ENCODE measurements at places on chromosomes 11 and 22.

DNA sequence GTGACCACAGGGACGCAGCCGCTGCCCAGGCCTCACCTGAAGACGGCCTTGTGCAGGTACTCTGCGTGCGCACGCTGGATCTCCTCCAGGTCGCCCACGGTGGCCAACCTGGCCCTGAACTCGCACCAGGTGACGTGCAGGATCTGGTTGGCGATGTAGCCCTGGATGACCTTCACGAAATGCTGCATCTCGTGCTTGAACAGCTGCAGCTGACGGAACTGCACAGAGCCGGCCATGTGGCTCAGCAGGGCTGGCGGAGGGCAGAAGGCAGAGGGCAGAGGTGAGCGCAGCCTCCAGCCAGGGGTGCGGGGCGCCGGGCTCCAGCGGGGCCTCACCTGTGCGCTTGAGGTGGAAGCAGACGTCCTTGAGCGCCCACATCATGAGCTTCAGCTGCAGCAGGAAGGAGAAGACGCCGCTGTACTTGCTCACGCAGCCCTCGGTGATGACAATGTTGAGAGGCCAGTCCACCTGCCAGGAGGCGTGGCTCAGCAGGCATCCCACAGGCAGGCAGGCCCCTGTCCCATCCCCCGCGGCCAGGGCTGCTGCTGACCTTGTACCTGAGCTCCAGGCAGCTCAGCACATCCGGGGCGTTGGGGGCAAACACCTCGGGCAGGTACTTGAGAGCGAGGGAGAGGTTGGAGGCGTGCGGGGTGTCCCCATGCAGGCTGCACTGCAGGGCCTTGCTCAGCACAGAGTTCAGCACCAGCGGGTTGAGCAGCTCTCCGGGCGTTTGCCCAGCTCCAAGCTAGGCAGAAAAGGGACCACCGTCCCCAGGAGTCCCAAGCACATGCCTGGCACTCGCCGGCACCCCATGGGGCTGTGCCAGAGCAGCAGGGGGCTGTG lies 17.6 kb downstream of the SELENOO start:
- DNase-seq: no peak

DNA sequence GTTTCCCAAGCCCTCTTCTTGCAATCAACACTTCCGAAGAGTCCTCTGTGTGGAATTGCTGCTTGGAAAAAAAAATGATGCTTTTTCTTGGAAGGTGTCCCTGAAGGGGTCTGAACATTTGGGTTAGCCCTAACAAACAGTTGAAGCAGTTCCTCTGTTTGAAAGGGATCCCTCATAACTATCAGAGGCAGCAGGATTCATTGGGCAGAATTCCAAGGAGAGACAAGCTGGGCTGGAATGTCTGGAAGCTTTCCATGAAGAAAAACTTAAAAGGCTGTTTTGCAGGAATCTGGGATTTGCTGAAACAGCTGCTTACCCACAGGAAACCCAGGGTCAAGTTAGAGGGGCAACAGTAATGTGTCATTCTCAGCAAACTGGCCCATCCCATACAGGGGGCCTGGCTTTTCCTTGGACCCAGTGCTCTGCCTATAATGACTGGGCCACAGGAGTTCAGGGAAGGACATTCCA lies 3.1 kb downstream of the CSNK2A3 start:
- DNase-seq: peak; percentile 27

DNA sequence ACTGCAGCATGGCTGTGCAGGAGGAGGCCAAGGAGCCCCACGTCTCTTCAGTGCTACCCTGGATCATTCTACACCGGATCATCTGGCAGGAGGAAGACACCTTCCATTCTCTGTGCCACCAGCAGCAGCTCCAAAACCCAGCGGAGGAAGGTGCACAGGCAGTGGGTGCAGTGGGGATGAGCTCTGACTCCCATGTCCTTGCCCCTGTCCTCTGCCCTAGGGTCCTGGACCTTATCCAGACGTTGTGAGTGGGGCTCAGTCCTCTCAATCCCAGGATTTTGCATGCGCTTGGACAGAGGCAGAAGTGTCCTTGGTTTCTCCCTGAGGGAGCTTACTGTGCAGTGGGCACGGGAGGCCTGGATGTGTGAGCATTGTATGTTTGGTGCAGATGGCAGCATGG lies 61.3 kb downstream of the CABIN1 start:
- no peak for DNase-seq

- DNase-seq: peak; percentile 17
Observed at GRCh38 chr11:104254347-104254746, 90.4 kb upstream of the PDGFD start.

DNA sequence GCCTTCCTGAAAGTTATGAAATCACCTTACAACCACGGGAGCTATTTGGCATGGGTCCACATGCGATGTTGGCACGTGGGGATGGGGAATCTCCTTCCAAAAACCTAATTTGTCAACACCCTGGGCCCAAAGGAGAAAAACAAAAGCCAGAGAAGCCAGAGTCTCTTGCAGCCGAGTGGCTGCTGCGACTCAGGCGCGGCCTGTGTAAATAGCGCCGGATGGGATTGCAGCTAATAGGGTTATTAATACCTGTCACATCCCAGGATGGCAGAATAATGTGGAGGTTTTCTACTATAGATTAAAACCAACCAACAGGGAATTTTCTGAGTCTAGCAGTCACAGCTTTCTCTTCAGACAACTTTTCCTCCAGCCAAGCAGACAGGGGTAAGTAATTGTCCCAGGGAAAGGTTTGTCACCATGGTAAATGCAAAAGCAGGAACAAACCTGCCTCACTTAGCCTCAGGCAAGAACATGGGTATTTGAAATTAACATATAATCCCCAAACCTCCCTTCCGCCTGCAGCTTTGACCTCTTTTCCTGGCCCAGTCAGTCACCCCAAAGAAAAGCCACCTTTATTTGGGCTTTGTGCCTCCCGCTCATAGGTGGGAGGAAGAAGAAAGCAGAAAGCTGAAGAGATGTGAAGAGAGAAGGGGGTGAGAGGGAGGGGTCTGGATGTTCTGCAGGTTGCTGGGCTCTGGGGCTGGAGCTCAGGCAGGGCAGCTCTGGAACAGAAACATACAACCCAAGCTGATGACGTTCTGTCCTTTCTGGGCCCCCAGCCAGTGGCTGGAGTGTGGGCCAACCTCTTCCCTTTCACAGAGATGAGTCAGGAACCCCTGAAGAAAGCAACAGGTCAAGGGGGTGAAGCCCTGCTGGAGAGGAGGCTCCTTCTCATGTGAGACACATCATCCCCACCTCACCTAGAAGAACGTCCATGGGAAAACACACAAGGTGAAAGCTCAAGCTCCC lies 376.5 kb downstream of the NXPE2 start:
- no peak for DNase-seq

GRCh38 chr11:120858740-120859139 lies 165.2 kb upstream of the TBCEL start:
- DNase-seq: no peak

DNA sequence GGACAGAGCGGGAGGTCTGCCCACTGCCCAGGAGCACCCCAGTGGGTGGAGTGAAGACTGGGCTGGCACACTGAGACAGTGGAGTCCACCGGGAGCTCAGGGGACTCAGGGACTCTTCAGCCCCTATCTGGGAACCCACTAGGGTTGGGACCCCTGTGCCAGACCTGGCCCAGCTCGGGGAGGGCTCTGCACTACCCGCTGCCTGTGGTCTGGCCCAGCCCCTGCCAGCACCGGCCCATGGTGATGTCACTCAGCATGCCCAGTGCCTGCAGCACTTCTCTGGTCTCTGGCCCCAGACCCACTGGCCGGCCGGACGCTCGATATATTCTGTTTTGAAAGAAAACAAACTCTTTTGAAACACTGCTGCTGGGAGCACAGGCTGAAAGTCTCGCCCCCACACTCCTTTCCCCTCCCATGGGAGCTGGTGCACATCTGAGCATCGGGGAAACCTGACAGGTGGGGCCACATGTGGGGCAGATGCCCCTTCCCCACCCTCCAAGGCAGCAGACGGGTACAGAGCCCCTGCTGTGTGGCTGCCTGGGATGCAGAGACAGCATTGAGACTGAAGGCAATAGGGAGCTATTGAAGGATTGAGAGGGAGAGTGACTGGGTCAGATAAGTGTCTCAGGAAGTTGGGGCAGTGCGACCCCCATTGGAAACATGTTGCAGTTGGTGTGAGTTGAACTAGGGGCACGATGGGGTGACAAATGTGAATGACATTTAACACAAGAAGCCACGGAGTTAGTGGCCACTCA lies 62.9 kb downstream of the MYEOV start:
- DNase-seq: no peak

- DNase-seq: no peak
Observed at GRCh38 chr11:73360743-73361369, 15.3 kb upstream of the RELT start.

DNA sequence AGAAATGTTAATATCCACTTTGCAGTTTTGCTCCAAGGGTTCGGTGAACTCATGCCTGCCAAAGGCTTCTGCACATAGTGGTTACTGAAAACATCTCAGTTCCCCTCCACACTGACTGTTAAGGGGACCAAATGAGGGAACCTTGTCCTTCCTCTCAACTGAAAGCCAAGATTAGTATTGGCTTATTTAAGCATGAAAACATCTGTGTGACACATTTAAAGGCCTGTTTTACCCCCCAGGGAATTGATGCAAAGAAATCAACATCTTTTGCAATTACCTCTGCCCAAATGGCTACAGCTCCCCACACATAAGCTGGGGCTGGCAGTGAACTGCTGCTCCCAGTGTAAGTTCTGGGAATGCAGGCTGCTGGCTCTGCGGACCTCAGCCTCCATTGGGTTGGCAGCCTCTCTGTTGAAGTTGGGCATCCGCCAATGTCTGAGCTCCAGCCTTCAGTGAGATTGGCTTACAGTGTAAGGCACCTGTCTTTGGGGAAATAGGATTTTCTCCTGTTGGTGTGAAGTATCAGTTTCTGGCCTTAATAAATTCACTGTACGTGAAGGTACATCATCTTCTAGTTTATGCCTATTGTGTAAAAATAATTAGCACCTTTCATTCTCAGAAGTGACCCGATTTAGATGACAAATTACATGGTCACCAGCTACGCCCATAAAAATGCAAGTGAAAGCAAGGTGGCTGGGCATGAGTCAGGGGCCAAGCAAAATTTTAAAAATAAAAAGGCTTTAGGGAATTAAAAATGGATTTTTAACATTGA lies 213.4 kb upstream of the SYN3 start:
- DNase-seq: peak; percentile 3

DNA sequence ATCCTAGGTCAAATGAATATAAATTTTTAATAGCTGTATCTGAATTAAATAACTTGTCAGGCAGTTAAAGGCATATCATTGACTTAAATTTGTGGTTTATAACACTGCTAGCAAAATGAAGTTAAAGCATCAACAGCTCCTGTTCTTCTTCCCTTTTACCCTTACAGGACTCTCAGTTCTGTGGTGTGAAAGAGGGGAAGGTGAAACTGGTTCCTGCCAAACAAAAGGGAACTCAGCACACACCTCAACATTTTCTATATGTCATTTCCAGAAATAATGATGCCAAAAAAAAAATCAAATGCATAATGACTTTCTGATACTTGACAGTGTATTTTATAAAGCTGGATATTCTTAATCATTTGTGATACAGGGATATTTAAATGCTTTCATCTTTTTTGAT lies 21.2 kb downstream of the ARL14EP start:
- no peak for DNase-seq

GRCh38 chr11:61509043-61510029 lies 787 bp downstream of the LRRC10B start:
- peak; percentile 37 for DNase-seq

DNA sequence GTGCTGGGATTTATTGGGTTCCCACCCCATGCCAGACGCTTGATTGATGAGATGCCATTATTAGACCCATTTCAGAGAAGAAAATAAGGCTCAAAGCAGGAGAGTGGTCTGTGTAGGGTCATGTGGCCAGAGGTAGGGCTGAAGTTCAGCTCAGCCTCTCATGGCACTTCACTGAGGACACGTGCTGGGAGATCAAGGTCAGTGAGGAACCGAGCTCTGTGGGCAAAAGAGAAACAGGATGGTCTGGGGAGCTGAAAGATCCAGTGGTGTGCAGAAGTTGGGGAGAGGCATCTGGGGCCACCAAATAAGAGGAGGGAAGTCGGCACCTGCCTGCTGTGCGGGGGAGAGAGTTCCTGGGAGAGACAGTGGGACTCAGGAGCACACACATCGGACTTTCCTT lies 19.6 kb downstream of the RHOD start:
- DNase-seq: no peak

DNA sequence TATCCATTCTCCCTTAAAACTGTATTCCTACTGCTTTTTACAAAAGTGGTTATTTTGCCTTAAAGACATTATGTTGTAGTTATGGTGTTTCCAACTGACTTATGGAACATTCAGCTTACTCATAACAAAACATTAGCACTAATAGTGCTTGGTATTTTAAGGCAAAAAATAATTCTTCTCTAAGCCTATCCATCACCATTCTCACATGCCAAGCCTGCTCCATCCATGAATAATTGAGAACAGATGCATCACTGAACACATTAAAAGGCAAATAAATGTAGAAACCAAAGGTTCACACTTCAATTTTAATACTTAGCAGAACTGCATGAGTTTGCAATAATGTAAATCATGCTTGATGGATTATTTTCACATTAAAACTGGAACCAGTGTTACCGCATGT lies 42.3 kb upstream of the DDI1 start:
- no peak for DNase-seq

DNA sequence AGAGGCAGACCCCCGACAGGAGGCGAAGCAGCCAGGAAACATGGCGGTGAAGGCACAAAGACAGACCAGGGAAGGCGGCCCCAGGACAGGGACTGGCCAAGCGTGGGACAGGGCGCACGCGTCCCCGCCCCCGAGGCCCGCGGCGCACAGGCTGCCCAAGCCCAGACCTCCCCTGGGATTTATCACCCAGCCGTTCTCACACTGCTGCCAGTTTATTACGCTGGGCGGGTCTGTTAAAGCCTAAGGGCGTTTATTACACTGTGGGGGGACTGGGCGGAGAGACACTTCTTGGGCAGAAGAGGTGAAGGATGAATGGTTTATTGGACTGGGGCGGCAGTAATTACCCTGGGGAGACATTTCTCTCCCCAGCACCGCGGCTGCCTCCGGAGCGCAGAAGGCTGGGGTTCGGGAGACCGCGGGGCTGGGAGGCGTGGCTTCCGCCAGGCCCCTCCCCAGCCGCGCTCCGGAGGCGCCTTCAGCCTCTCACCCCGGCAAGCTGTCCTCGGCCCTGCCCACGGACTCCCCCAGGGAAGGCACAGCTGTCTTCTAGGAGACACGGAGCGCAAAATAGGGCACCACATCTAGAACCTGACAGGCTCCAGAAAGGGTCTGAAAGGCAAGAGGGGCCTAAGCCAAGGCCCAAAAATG lies 47.1 kb downstream of the SLC22A12 start:
- DNase-seq: no peak

GRCh38 chr11:88709567-88709966 lies 356.2 kb downstream of the GRM5 start:
- DNase-seq: no peak

GRCh38 chr11:56509439-56509838 lies 18.3 kb upstream of the OR5M8 start:
- DNase-seq: no peak

GRCh38 chr22:49955581-49956417 lies 4.8 kb upstream of the PIM3 start:
- no peak for DNase-seq

All from fibroblast of the conjunctiva (primary cell).